ENCODE measurements at places on chromosomes 7 and 10.

GRCh38 chr10:88213065-88213605 lies 349.7 kb downstream of the PTEN start:
- H3K27me3 ChIP-seq = no peaks in the 10 kb centered on the region
- DNase-seq = no peak
- H3K27ac ChIP-seq = no peak overlapping the region
- H3K36me3 ChIP-seq = no peaks in the 10 kb centered on the region

DNA sequence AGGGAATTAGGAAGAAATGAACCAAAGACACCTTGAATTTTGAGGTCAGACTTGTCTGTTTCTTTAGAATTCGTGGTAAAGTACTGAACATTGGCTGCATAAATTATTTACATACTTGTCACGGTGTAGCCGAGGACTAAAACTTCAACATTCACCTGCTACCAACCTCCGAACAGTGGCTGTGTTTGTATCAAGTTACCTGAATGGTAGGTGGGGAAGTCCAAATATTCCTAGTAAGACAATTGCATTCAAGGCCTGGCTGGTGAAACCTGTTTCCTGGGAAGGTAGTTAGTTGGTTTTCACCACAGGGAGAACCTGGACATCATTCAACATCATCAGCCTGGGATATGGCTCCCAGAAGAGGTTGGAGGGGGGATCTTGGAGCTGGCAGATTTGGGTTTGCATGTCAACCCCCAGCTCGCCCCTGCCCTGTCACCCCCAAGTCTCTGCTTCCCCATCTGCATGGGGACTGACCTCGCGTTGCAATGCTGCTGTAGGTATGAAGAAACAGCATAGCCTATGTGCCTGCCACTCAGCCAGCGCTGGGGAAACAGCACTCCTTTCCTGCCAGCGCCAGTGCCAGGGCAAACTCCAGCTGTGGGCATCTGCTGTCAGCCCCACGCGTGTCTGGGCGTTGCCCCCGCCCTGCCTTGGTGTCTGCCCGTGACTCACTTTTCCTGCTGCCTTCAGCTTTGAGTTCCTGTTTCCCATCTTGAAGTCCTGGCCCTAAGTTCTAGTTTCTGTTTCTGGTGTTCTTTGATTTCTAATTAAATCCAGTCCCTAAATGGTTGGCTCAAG lies 12.7 kb upstream of the LARP4B start:
- DNase-seq = no peak
- no peak overlapping the region for H3K27ac ChIP-seq
- H3K27me3 ChIP-seq = no peaks in the 10 kb centered on the region
- H3K4me1 ChIP-seq = no peaks in the 10 kb centered on the region
- no peak overlapping the region for H3K4me3 ChIP-seq
- H3K36me3 ChIP-seq = no peaks in the 10 kb centered on the region

- H3K36me3 ChIP-seq = no peaks in the 10 kb centered on the region
- H3K27ac ChIP-seq = no peak overlapping the region
- H3K4me3 ChIP-seq = no peak overlapping the region
- H3K27me3 ChIP-seq = no peaks in the 10 kb centered on the region
These were observed 62.5 kb downstream of the MKI67 start for GRCh38 chr10:128063736-128064107.

DNA sequence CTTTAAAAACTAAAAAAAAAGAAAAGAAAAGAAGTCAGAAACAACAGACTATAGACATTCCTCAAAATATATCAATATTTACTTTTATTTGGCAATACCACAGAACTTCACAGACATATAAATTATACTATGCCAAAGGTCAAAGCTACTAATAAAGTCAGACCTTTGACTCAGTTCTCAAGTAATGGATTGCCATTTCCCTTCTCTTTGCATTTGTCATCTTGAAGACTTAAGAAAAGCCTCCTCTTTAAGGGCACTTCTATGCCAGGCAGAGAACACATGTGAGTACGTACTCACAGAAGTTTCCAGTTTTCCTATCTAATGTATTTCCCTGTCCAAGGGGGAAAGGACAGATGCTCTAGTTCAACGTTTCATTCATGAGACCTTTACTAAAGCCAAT lies 37.6 kb downstream of the TNPO3 start:
- no peaks in the 10 kb centered on the region for H3K27me3 ChIP-seq
- H3K4me3 ChIP-seq = no peak overlapping the region
- DNase-seq = no peak
- no peak overlapping the region for H3K27ac ChIP-seq

Measured in Panc1 (cell line).